T-helper 9 cell (primary cell): ENCODE measurements at places on chromosomes 2 and 18.

- DNase-seq: no peak
Measured at GRCh38 chr2:238864207-238865014, 16.5 kb downstream of the TWIST2 start.

- no peak for DNase-seq
Measured at GRCh38 chr18:44584900-44585299, 95.8 kb upstream of the SETBP1 start.

DNA sequence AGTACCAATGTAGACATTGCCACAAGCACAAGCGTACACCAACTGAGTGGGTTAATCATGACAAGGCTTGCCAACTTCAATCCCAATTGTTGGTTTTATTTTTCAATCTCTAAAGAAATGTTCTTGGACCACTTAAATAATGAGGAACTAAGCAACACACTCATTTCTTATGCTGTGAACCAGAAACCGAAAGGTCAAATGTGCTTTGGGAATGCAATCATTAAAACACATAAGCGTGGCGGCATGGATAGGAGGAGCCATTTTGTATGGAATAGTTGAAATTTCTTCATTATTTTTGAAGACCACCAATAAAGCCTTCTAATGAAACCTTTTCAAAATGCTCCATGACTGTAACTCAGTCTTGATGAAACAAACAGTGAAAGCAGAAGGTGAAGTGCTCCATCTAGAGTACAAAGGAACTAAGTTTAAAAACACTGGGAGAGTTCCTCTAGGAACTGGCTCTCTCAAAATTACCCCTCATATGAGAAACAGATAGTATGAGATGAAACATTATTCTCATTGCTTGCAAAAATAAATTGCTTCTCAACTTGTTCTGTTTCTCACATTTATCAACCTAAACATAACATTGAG lies 113.2 kb upstream of the CHST9 start:
- no peak for DNase-seq

GRCh38 chr2:4107179-4107578 lies 403.8 kb downstream of the DCDC2C start:
- DNase-seq: no peak
